ENCODE measurements at places on chromosomes 3 and 15. TPM values are rescaled to one million over a fixed set of nuclear protein-coding genes. Genes with fewer than 3 reads are reported as not detected.
A peak's percentile ranks its signal among the peaks of the same experiment; 100 is the strongest.

The FAM227B gene
- total RNA-seq = 16.7 TPM

- no peak for DNase-seq
Observed at GRCh38 chr3:19799115-19799514, 134.9 kb downstream of the EFHB start.

The TRPM1 gene
- not detected for total RNA-seq

The AMOTL2 gene
- total RNA-seq = 102 TPM

The KPNA1 gene
- 40.6 TPM for total RNA-seq

- DNase-seq = peak; percentile 69
Observed at GRCh38 chr3:15858547-15859506, 61.0 kb upstream of the ANKRD28 start.

- DNase-seq = no peak
Observed at GRCh38 chr15:71811752-71812735, 1.7 kb downstream of the NR2E3 start.

DNA sequence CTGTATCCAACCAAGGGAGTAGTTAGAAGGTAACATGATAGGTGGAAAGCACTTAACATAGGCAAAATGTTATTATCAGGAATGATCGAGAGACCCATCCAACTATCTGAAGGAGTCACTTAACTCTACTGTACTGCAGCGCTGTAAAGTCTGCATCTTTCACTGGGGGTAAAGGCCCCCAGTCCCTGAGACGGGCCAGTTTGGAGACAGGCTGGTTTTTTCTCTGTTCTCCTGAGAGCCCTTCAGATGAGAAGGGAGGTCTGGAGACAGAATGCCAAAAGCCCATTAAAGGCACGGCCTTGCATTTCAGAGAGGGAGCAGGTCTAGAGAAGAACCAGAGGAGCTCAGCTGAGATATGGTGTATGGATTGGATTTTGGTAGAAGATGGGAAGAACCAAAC is 71.3 kb upstream of the CGNL1 start:
- DNase-seq = no peak

DNA sequence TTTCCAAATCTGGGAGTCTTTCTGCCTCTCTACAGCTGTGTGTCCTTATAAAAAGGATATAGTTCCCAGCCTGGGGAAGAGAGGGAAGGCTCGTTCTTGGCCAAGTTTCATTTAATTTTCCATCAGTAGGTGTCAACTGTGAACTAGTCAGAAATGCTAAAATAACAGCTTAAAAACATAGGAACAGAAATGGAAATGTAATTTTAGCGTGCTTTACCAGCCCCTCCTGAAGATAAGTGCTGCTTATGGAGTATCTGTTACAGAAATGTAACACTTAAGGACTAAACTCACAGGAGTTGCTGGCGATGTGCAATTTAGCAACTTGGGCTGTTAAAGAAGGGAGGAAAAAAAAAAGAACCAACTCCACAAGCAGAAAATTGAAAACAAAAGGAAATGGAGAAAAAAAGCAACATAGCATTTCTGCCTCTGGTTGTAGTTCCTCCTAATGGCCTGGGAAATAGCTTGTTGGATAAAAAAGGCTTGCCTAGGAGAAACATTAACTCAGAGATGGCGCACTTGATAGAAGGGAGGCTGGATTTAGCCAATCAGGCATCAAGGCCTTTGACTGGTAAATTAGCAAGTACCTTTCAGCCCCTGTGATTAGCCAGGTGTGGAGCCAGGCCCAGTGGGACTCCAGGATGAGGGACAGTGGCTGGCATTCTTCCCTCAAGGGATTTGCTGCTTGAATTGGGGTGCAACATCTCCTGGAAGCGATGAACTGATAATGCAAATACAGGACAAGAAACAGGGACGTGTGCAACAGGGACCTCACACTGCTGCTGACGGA is 84.3 kb downstream of the RPLP1 start:
- peak; percentile 3 for DNase-seq

The PPP1R14D gene
- not detected for total RNA-seq

The ATP11B gene
- 64.9 TPM for total RNA-seq

DNA sequence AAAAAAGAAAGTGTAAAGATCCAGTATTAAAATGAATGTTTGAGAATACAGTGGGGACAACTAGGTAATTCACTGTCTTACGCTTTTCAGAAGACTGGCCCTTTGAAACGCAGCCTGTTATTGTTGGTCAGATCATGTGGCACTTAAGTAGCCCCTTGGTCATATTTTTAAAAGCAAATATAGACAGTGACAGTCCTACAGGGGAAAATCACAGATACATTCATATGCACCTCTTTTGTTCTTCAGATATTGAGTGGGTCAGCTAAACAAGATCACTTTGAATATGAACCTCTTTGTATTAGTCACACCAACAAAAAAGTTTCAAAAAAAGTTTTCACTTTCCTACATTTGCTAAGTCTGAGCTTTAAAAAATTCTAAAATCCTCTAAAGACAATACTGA is 36.0 kb downstream of the TIGIT start:
- no peak for DNase-seq

- peak; percentile 6 for DNase-seq
Observed at GRCh38 chr15:57138349-57138788, 219.9 kb downstream of the TCF12 start.

The UNC13C gene
- total RNA-seq = 7.5 TPM

The CAPN3 gene
- total RNA-seq = 4.1 TPM

- no peak for DNase-seq
Observed at GRCh38 chr3:122927726-122928125, 99.8 kb downstream of the SEMA5B start.

The TMCO5A gene
- total RNA-seq = not detected

The SST gene
- 1.5 TPM for total RNA-seq

The CCR8 gene
- total RNA-seq = not detected

DNA sequence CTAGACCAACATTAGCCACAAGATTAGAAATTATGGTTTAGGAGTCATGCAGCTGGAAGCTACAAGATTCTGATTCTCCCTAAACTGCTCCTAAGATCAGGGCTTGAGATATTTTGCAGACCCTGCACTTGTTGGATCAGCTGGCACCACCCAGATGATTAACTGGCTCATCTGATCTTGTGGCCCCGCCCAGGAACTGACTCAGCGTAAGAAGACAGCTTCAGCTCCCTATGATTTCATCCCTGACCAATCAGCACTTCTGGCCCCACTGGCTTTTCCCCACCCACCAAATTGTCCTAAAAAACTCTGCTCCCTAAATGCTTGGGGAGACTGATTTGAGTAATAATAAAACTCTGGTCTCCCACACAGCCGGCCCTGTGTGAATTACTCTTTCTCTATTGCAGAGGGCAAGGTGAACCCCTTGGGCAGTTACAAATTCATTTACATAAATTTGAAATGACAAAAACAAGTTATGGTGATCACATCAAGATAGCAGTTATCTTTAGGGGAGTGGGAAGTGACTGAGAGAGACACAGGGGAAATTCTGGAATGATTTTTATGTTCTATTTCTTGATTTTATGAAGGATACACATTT is 76.5 kb downstream of the CD200R1L start:
- DNase-seq = no peak

DNA sequence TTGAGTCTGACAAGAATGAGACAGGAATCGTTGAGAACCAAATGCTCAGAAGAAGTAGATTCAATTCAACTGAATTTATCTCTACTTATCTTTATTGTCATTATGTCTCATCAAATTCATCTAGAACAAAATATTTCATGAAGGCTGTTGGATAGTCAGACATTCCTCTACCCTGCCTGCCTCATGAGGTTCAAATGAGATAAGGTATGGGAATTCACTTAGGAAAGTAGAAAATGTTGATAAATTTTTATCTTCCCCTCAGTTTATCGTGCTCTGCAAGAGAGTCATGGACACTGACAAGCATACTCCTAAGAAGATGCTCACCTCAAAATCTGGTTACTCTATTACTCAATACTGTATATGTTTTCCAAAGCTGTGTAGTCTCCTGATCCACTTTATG is 149.7 kb upstream of the CDIN1 start:
- DNase-seq = no peak

GRCh38 chr3:39970982-39971381 is 161.6 kb downstream of the MYRIP start:
- DNase-seq = no peak

The VGLL3 gene
- 18.7 TPM for total RNA-seq

The C2CD4B gene
- total RNA-seq = 6.7 TPM

The GOLGA8N gene
- total RNA-seq = 28.9 TPM

The LDHAL6B gene
- 0.27 TPM for total RNA-seq

- no peak for DNase-seq
Observed at GRCh38 chr3:140363801-140364200, 314.1 kb upstream of the TRIM42 start.

- peak; percentile 96 for DNase-seq
Observed at GRCh38 chr15:31974154-31974794, 56.0 kb upstream of the CHRNA7 start.

The MUSTN1 gene
- 7.0 TPM for total RNA-seq

- DNase-seq = no peak
Observed at GRCh38 chr15:62983956-62984355, 58.6 kb upstream of the TPM1 start.

GRCh38 chr15:74735305-74735704 is 10.0 kb upstream of the CYP1A1 start:
- DNase-seq = no peak

The ASB14 gene
- total RNA-seq = not detected

The DNAJA4 gene
- 16.0 TPM for total RNA-seq

DNA sequence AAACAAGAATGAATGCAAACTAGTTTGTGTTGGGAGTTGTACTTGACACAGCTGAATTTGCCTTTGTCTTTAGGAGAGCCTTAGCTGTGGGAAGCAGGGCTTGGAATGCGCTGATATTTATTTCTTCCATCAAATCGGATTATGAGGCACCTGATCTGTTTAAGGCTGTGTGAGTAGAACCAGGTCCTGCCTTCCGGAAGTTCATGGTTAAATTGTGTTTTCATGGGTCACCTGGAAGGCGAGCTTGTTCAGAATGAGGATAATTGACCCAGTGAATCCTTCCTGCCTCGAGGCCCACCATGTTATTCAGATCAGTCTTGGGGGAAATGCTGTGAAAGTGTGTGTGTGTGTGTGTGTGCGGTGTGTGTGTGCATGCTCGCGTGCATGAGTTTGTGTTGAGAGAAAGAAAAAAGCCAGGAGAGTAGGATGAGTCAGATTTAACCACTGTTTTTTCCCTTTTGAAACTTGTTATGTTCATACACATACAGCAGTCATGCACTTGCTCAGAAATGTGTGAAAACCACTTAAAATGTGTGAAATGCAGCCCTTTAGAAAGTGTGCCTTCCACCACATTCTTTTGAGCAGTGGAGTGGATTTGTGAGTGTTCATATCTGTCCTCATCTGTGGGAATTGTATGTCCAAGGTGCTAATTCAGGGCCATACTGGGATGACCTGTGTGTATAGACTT is 36.7 kb downstream of the SMAD3 start:
- no peak for DNase-seq

DNA sequence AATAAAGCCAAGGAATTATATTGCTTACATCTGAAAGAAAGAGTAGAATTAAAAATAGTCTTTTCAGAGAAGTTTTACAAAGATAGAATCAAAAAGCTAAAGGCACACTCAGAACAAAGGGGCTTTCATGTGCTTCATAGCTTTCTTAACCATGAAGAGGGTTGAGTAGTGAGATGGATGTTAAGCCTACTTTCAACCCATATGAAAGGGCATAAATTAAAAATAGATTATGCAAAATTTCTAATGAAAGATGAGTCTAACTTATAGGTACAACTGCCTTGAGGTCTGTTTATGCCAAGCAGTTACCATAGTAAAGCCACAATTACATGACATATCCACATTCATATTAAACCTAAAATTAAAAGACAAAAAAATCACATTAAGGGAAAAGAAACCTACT is 223.3 kb upstream of the ARHGEF26 start:
- DNase-seq = no peak

The CNTN6 gene
- total RNA-seq = 16.4 TPM

The REC114 gene
- total RNA-seq = not detected

- no peak for DNase-seq
Observed at GRCh38 chr3:11601446-11602238, 42.1 kb downstream of the VGLL4 start.

DNA sequence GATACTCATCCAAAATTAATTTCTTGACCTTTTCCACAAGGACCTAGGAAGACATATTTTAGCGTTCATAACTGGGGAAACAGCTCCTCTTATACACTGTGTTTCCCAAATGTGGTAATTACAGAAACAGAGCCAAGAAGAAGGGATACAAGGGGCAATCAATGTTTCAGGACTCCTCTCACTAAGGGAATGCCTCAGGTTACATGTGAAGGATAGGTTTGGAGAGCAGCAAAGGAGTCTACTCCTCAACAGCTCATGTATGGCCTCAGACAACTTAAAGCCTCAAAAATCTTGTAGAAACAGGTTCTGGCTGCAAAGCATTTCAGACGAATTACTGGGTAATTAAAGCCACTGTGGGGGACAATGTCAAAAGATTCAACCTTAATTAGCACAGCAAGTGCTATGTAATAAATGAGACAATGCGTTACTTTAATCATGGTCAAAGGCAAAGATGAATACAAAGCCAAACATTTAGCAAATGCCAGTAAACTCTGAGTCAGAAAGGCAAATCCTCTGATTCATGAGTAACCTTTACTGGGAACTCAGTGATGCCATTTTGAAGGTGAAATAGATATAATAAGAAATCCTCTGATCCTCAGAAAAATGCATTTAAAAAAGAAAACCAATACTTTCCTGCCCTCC is 1111.2 kb downstream of the TUSC7 start:
- no peak for DNase-seq

DNA sequence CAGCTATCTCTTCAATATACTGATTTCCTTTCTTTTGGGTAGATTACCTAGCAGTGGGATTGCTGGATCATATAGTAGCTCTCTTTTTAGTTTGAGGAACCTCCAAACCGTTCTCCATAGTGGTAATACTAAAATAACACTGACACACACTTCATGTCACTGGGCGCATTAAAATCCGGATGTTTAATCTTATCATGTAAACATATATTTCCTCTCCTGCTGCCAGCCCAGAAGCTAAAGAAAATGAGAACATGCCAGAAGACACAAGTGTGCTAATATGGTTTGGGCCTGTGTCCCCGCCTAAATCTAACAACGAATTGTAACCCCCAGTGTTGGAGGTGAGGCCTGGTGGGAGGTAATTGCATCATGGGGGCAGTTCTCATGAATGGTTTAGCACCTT is 23.6 kb upstream of the KCNMB2 start:
- DNase-seq = no peak

- DNase-seq = no peak
Observed at GRCh38 chr3:73510784-73511183, 114.0 kb downstream of the PDZRN3 start.

The CCK gene
- not detected for total RNA-seq

GRCh38 chr15:61051569-61052031 is 177.5 kb downstream of the RORA start:
- peak; percentile 72 for DNase-seq

GRCh38 chr15:66884115-66884622 is 181.2 kb upstream of the SMAD3 start:
- DNase-seq = no peak

- DNase-seq = no peak
Observed at GRCh38 chr3:174483254-174483653, 375.9 kb upstream of the NAALADL2 start.

GRCh38 chr3:50473768-50474167 is 29.7 kb downstream of the CACNA2D2 start:
- peak; percentile 69 for DNase-seq

DNA sequence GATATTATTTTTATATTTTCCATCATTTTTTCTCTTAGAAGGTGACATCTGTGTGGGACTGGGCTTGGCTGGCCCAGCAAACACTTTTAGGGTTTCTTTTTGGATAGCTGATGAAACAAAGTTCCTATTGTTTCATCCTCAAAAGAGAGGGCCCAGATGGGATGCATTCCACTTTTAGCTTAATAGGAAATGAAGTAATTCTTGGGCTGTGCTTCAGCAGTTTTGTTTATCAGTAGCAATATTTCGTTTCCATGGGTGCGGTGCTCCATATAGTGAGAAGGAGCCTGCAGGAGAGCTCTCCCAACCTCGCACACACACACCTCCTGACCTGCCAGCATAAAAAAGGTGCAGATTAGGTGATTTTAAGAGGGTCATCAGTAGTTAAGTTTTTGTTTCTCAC is 147.5 kb downstream of the AKAP13 start:
- peak; percentile 21 for DNase-seq

The DLEC1 gene
- total RNA-seq = 0.44 TPM

Measured in thyroid gland (tissue), 4 donors.